ENCODE measurements at places on chromosomes 12 and 14.
A peak's percentile ranks its signal among the peaks of the same experiment; 100 is the strongest.

DNA sequence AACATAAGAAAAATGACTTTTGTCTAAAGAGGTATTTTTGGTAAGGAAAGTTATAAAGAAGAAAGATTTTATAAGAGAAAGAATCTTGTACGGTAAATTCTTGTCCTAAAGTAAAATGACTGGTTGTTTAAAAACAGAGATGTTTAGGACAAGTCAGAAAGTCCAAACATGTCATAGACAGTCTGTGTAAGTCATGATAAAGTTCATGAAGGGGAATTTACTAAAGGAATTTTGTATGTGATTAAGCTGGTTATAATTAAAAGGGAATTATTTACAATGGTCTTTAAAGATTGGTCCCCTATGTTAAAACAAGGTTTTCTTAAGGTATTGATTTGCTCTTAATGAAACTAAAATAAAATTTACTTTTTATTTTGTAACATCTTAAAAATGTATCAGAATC, 269.4 kb upstream of the CCDC196 start:
- ATAC-seq = no peak

GRCh38 chr12:57127726-57128518, at the start of gene LRP1:
Gene LRP1 (plus strand): TSS chr12:57128483. CDS start chr12:57128965, 482 bp downstream.
- ATAC-seq = peak; percentile 82

DNA sequence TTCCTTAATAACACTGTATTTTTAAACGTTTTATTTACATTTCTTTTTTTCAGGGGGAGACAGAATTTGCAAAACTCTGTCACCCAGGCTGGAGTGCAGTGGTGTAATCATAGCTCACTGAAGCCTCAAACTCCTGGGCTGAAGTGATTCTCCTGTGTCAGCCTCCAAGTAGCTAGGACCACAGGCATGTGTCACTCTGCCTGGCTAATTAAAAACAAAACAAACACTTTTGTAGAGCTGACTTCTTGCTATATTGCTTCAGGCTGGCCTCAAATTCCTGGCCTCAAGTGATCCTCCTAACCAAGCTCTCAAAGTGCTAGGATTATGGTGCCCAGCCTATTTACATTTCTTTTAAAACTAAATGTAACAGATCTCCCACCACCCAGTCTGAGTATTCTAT, 12.7 kb downstream of the CPSF6 start:
- peak; percentile 43 for ATAC-seq

GRCh38 chr14:100674897-100675619, 51.6 kb upstream of the DLK1 start:
- no peak for ATAC-seq

DNA sequence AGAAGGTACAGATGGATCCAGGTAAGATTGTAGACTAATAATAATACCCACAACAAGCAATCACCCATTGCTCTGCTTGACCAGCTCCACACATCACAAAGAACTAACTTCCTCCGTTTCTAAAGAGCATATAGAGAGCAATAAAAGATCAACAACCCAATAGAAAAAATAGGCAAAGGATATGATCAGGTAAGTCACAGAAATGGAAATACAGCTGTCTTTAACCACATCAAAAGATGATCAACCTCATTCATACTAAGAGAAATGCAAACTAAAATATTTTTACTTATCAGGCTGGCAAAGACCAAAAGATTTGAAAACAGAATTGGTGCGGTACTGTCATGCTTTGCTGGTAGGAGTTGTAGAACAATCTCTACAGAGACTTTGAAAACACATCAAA, 8.9 kb downstream of the C2CD5 start:
- ATAC-seq = no peak

- no peak for ATAC-seq
Measured at GRCh38 chr12:115355301-115355700, 671.3 kb upstream of the TBX3 start.

GRCh38 chr12:103301642-103302591, 193.9 kb downstream of the C12orf42 start:
- no peak for ATAC-seq

- ATAC-seq = peak; percentile 84
Measured at GRCh38 chr14:60183741-60184140, 18.5 kb upstream of the DHRS7 start.

All from activated T-helper 17 cell treated with anti-CD3 and anti-CD28 coated beads, Interleukin-2, amount 50 U/mL, for 72 hours (primary cell).